H7 (cell line): ENCODE measurements at places on chromosomes 11 and 22. TPM values are rescaled to one million over a fixed set of nuclear protein-coding genes. Genes with fewer than 3 reads are reported as not detected.

The LTO1 gene
- 12.3 and 13.9 TPM in 2 replicates for total RNA-seq

The TMPRSS4 gene
- 0.38 TPM in 1 of 2 replicates, not detected in the other for total RNA-seq

The CCDC89 gene
- not detected in 2 replicates for total RNA-seq

The CHRM1 gene
- not detected in 2 replicates for total RNA-seq
